ENCODE measurements at places on chromosomes 16 and 17.

DNA sequence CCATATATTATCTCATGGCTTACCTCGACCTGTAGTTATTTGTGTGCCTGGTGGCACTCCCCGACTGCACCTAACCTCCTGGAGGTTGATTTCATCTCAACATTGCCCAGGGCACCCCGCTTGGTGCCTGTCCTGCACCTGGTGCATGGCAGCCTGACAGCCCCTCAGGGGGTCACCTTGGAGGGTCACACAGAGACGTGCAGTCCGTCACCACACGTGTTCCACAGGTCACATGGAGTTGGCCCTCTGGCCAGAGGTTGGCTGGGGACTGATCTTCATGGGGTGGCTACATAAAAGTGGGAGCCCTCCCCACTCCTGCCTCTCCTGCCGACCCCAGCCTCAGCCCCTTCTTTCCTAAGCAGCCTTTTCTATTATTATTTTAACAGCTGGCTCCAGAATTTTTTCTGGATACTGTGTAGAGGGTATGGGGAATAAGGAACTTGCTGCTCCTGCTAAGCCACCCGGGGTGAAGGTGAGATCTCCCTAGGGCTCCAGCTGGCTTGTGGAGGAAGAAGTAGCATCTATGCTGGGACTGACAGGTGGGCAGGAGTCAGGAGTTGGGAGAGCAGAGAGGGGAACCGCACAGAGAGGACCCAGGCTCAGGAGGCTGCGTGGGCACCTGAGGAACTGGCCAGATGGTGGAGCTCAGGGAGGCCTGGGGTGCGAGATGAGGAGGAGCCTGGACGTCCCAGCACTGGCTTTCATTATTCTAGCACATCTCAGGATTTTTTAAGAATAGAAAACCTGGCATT is 12.5 kb upstream of the NKD1 start:
- no peak for DNase-seq

DNA sequence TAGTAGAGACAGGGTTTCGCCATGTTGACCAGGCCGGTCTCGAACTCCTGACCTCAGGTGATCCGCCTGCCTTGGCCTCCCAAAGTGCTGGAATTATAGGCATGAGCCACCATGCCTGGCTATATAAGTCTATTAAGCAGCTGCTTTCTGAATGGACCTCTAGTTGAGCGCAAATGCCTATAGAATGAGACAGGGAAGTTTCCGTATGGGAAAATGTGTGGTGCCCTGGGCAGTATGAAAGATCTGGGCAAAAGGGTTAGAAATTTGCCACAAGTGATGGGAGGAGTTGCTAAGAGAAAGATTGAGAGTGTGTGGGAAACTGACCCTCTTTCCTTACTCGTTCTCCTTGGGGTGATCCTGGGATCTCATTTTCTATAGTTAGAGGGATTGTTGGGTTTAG is 26.3 kb downstream of the SLC6A2 start:
- no peak for DNase-seq

- no peak for DNase-seq
Measured at GRCh38 chr16:85639529-85640253, 26.6 kb downstream of the GSE1 start.

DNA sequence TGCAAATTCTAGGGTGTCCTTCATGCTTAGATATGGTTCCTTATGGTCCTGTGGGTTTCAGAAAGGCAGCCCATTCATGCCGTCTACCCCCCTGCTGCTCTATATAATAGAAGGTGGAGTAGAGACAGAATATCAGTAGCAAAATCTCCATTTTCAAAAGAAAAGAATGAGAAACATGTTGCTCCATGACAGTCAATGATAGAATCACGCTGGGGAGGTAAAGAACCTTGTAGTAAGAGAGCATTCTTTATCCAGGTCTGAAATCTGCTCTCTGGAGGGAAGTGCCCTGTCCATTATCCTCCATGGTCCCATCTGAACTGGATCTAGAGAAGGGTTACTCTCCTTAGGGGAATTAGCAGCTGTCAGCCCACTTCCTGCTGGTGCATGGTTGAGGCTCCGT is 272.8 kb downstream of the WWOX start:
- no peak for DNase-seq

- no peak for DNase-seq
Measured at GRCh38 chr16:6492742-6493141, 839.9 kb upstream of the RBFOX1 start.

GRCh38 chr16:73378471-73378870 is 330.5 kb upstream of the ZFHX3 start:
- no peak for DNase-seq

GRCh38 chr16:1821861-1822611 is 4.6 kb downstream of the HAGH start:
- no peak for DNase-seq

DNA sequence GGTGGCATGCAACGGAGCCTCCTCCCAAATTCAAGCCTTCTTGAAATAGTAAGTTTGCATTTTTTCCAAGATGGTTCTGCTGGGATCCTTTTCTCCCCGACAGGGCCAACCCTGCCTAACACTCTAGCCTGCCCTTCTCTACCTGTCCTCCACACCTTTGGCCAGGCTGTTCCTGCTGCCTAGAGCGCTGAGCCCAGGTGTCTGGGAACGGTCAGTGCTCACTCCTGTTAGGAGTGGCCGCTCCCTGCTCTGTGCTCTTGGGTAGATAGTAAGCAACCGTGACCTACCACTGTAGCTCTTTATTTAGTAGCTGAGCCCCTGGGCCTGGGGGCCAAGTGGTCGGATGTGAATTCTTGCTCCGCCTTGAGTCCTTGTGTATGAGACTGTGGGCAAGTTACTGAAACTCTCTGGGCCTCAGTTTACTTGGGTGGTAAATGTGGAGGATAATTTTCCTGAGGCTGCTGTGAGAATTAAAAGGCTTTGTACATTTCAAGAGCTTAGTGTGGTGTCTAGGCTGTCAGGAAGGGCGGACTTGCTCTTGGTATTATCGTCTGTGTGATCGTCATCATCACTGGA is 44.0 kb upstream of the GSE1 start:
- DNase-seq = no peak

GRCh38 chr17:75102385-75102821 is 7.4 kb upstream of the ARMC7 start:
- DNase-seq = no peak

GRCh38 chr17:35849469-35850348 is 19.0 kb downstream of the HEATR9 start:
- peak; percentile 28 for DNase-seq

GRCh38 chr16:14029658-14030057 is 41.5 kb upstream of the MRTFB start:
- DNase-seq = no peak

DNA sequence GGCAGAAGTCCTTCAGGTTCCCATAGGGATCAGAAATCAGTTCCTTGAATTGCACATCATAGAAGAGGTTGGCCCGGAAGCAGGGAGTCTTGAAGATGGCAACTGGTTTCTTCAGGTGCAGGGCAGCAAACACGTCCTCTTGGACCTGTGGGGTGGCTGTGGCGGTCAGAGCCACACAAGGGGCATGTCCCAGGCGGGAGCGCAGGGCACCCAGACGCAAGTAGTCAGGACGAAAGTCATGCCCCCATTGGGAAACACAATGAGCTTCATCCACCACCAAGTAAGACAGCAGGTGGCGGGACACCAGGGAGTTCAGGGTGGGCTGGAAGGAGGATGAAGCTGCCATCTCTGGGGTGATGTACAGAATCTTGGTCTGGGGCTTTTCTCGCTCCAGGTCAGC is 4.4 kb downstream of the RECQL5 start:
- no peak for DNase-seq

DNA sequence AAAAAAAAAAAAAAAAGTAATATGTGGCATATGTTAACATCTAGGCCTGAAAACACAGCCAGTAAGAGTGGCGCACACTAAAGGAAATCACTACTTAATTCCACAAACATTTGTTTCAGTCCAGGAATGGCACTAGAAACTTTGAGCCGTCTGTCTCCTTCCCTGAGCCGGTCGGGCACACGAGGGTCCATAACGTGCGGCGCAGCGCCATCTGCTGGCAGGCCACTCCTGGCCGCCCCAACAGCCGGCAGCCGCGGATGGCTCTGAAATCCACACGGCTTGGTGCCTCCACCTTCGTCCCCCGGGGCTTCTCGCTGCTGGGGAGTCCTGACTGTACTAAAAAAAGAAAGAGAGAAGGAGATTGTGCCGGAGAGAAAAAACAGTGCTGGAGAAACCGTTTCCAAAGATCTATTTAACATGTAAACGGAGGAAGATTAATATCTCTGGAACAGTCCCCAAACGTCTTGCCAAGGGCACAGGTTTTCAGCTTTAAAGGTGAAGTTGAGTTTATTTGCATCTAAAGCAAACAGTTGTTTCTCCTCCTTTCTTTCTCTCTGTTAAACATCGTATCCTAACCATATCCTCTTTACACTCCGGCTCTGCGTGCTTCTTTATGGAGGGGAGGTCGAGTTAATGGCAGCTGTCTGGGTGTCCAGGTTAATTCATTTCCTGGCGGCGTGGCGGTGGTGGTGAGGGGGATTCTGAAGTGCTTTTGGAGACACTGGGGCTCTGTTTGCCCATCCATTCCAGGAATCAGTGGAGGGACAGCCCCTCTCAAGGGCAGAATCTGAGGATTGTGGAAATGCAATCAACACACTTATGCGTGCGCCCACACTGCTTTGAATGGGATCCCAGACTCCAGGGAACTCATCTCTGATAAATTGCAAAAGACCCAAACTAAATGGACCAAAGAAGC is 611.3 kb upstream of the SALL1 start:
- no peak for DNase-seq

DNA sequence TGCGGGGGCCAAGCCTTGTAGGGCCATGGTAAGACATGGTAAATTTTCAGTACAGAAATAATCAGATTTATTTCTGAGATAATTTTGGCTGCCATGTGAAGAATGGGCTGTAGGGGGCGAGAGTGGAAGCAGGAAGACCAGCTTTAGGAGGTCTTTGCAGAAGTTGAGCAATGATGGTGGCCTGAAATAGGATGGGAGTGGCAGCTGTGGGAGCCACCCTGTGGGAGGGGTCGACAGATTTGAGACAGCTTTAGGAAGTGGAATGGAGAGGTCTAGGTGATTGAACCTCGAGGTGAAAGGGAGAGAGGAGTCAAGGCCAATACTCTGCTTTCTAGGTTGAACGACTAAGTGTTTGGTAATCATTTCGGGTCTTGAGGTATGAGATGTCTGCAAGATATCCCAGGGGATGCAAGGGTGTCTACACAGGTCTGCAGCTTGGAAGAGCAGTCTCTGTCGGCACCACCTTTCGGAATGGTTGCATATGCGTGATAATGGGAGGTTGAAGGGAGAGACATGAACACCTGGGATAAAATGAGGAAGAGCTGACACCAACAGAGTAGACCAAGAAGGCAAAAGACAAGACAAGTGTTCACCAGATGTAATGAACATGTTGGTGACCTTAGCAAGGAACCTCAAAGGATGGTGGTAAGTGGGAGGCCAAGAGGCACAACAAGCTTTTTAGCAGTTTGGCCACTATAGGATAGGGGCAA is 4.2 kb upstream of the ATXN7L3 start:
- no peak for DNase-seq

DNA sequence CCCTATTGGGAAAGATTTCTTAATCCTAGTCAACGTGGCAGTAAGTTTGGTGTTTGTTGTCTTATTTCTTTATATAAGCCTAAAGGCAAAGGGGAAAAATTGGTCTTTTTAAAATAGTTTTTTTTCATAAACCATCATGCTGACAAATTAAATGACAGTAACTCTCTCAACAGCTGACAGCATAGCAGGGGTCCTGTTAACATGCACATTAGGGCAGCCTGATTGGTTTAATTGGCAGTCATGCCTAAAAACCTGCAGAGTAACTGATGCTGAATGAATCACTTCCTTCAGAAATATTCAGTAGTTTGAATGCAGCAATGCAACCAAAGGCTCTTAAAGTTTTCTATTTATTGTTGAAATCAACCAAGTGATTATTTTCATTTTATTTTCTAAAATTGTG is 85.4 kb downstream of the ITFG1 start:
- no peak for DNase-seq

- DNase-seq = peak; percentile 44
Measured at GRCh38 chr17:16027708-16028584, 28.3 kb downstream of the TTC19 start.

- DNase-seq = no peak
Measured at GRCh38 chr16:66358231-66358630, 8.3 kb upstream of the CDH5 start.

GRCh38 chr17:78555746-78556401 is 21.3 kb downstream of the DNAH17 start:
- DNase-seq = no peak

GRCh38 chr17:49240619-49241018 is 10.0 kb upstream of the PHOSPHO1 start:
- no peak for DNase-seq

- peak; percentile 71 for DNase-seq
Measured at GRCh38 chr16:89216315-89217137, 977 bp upstream of the ZNF778 start.

- DNase-seq = no peak
Measured at GRCh38 chr16:10852286-10852685, 24.7 kb upstream of the CIITA start.

- no peak for DNase-seq
Measured at GRCh38 chr17:2108170-2108569, 53.3 kb downstream of the HIC1 start.

GRCh38 chr16:4152267-4152666 is 36.0 kb upstream of the ADCY9 start:
- no peak for DNase-seq

- no peak for DNase-seq
Measured at GRCh38 chr16:29916979-29917378, 9.0 kb downstream of the KCTD13 start.

GRCh38 chr16:55179411-55179810 is 144.6 kb upstream of the IRX6 start:
- DNase-seq = no peak

DNA sequence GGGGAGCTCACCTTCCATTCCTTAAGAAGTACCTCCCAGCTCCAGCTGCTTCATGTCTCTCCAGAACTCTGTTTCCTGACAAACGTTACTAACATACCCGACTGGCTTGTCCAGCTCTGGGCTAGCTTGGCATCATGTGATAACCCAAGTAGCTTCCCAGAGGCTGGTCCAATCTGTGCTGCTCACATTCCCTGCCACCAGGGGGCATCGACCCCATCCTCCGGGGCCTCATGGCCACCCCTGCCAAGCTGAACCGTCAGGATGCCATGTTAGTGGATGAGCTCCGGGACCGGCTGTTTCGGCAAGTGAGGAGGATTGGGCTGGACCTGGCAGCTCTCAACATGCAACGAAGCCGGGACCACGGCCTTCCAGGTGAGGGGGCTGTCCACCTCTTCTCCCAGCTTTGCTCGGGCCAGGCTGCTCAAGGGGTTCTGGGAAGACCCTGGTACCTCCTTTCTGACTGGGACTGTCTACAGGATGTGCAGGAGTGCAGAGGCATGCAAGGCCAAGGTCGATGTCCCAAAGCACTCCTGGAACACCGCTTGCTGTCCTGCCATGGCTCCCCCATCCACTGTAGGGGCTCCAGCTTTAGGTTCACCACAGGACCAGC is 7.6 kb downstream of the EPX start:
- peak; percentile 40 for DNase-seq

DNA sequence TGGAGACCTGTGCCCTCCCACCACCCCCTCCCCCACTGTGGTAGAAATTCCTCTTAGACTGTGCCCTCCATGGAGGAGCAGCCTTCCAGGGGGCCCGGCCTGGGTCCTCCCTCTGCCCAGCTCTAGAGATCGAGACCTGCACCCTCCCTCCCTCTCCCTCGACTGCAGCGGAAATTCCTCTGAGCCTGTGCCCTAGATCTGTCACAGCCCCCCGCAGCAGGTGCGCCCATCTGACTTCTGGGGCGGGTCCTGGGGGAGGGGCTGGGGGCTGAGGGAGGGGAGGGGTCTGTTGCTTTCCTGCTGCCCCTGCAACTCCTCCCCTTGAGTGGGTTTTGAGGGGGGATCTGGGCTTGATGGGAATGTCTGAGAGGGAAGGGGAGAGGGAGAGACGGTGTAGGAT is 177.8 kb upstream of the GSE1 start:
- DNase-seq = no peak

GRCh38 chr16:31712064-31712540 is 161.5 kb upstream of the ZNF267 start:
- no peak for DNase-seq
